ENCODE measurements at places on chromosomes 12 and 14.

- DNase-seq: no peak
Measured at GRCh38 chr12:4958697-4959375, 49.1 kb downstream of the KCNA1 start.

GRCh38 chr12:84912198-84913128 lies at the start of gene SLC6A15:
SLC6A15 (minus strand) TSS chr12:84912799; CDS start chr12:84892120, 20,679 bp downstream.
- DNase-seq: no peak

DNA sequence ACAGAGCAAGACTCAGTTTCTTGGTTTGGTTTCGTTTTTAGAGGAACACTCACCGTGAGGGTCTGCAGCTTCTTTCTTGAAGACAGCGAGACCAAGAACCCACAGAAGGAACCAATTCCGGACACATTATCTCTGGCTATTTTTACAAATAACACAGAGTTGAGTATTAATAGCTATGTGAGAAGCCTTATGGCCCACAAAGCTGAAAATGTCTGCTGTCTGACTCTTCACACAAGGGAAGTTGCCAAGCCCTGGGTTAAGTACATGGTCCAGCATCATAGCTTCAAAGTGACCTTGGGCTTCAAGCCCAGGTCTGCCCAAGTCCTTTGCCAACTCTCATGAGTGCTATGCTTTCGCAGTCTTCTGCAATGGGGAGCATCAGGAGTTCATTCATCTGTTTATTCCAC lies 2.6 kb upstream of the LGMN start:
- no peak for DNase-seq

GRCh38 chr12:58306266-58307000 lies 365.1 kb downstream of the ATP23 start:
- no peak for DNase-seq

DNA sequence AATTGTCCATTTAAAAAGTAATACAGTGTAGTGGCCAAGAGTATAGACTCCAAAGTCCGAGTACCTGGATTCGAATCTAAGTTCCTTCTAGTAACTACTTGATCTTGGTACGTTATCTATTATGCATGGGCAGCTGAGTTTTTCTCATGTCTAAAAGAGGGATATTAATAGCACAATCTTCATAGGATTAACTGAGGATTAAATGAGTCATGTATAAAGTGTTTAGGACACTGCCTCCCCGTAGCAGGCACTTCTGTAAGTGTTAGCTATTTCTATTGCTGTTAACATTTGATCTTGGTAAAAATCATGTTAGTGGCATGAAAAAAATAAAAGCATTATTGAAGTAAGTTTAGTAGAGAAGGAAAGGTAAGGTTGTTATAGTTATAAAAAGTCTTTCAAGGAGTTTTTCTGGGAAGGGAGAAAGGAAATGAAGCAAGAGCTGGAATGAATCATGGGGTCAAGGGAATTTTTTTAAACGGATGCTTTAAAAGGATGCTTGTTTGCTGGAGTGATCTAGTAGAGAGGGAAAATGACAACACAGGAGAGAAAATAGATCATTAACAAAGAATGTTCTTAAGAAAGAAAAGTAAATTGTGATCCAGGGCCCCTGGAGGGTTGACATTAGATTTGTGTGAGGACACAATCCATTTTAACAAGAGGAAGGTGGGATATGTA lies 502.2 kb upstream of the USP15 start:
- no peak for DNase-seq

GRCh38 chr14:91918186-91918883 lies 29.2 kb downstream of the FBLN5 start:
- DNase-seq: no peak

- no peak for DNase-seq
Measured at GRCh38 chr14:89813617-89814031, 140.9 kb downstream of the EFCAB11 start.

- peak; percentile 68 for DNase-seq
Measured at GRCh38 chr12:6532051-6532926, 2.0 kb upstream of the GAPDH start.

DNA sequence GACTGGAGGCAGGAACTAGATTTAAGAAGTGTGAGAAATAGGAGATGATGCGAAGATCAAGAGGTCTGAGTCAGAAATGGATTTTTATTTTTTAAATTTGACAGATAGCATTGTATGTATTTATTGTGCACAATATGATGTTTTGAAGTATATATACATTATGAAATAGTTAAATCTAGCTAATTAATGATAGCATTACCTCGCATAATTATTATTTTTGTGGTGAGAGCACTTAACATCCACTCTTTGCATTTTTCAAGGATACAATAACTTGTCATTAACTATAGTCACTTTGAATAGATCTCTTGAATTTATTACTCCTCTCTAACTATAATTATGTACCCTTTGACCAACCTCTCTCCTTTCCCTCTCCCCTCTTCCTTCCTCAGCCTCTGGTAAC lies 3.7 kb downstream of the SMOC1 start:
- no peak for DNase-seq

DNA sequence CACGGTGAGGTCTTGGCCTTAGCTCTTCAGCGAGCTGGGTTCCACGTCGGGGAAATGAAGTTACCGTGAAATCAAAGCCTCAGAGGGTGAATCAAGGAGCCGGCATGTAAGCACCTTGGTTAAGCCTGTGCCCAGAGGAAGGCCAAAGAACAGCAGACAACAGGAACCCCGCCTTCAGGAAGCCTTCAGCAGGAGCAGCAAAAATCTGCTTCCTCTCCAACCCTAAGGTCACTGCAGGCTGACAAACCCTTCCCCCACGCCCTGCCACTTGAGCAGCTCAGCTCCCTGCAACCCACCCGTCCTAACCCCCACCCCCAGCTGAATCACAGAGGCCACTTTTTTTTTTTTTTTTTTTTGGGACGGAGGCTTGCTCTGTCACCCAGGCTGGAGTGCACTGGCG lies 72.9 kb upstream of the LTA4H start:
- DNase-seq: no peak

DNA sequence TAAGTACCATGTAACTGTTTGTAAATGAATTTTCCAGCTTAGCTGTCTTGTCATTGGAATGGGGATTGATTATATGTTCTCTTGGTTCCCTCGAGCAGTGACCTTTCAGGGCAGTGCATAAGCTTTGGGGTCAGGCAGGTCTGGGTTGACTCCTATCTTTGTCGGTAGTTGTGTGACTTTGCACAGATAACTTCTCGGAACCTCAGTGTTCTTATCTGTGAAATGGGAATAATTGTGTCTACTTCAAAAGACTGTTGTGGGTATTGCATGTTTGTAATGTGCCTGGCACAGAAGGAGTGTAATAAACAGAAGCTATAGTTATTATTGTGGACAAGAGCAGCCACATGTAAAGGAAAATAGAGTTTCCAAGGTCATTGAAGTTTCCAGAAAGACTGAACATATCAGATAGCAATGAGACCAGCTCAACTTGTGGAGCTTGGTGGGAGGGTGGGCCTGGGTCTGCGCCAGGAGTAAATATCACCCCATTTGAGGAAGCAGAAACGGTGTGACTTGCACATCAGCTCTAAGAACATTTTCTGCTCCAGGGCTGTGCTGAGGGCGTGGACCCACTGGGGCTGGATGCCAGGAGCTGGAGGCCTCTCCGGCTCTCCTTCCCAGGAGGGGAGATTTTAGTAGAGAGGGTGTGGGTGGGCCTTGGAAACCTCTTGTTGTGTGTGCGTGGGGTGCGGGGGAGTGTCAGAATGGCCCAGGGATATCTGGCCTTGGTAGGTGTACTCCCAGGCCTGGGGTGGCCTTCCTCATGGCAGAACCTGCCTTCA lies 19.7 kb downstream of the FOS start:
- no peak for DNase-seq

GRCh38 chr12:132608231-132609171 lies 1.9 kb downstream of the LRCOL1 start:
- DNase-seq: no peak

DNA sequence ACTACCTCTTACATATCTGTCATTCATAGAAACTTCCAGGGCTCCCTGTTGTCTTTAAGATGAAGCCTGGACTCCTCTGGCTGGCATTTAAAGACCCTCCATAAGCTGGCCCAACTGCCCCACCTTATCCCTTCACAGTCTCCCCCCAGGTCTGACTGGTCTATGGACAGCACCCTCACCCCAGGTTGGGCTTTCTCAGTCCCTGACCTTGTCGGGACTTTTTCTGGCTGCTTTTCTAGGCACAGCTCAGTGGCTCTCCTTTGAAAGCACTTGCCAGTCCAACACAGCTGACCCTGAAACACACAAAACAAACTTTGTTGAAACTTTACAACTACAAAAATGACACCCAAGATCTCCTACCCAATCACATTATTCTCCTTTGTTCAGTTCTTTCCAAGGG lies 13.9 kb upstream of the MYH7 start:
- DNase-seq: no peak

- DNase-seq: no peak
Measured at GRCh38 chr14:77607741-77608302, 8.6 kb downstream of the SPTLC2 start.

- no peak for DNase-seq
Measured at GRCh38 chr14:54794796-54795195, 107.8 kb downstream of the GCH1 start.

GRCh38 chr12:82522762-82523161 lies 163.9 kb upstream of the TMTC2 start:
- DNase-seq: no peak

DNA sequence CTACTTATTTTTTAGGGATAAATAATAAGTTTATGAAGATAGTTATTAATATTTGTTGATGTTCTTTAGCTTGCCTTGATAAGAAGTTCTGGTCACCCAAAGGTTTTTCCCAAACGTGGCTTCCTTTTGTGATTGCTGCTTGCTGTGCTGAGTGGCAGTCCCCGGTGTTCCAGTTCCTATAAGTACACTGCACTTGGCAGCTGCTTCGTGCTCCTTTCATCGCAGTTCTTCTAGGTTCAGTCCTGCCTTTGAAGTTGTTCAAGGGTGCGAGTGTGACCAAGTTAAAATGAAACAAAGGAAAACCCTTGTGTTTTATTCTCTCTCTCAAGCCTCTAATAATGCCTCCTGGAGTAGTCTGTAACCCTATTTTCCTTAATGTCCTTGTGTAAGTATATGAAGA lies 128.5 kb upstream of the ATF1 start:
- DNase-seq: no peak

DNA sequence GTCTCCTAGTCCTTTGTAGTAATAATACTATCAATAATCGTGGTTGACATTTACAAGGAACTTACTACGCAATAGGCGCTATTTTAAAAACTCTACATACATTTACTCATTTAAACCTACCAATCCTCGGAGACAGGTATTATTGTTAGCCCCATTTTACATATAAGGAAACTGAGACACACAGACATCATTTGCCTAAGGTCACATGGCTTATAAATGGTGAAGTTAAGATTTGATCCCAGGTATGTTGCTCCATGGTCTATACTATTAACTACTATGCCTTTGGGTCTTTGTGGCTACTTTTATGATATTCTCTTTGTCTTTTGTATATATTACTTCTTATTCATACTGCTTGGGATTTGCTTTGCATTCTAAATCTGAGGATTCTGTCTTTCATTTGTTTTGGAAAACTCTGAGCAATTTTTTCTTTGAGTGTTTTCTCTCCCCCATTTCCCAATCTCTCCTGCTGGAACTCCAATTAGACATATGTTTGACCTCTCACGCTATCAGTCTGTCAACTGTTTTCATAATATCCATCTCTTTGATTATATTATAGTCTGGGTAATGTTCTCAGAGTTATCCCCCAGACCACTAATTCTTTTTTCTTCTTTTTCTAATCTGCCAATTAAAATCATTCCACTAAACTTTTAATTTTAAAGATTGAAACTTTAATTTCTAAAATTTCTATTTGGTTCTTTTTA lies 10.9 kb downstream of the NT5DC3 start:
- no peak for DNase-seq

DNA sequence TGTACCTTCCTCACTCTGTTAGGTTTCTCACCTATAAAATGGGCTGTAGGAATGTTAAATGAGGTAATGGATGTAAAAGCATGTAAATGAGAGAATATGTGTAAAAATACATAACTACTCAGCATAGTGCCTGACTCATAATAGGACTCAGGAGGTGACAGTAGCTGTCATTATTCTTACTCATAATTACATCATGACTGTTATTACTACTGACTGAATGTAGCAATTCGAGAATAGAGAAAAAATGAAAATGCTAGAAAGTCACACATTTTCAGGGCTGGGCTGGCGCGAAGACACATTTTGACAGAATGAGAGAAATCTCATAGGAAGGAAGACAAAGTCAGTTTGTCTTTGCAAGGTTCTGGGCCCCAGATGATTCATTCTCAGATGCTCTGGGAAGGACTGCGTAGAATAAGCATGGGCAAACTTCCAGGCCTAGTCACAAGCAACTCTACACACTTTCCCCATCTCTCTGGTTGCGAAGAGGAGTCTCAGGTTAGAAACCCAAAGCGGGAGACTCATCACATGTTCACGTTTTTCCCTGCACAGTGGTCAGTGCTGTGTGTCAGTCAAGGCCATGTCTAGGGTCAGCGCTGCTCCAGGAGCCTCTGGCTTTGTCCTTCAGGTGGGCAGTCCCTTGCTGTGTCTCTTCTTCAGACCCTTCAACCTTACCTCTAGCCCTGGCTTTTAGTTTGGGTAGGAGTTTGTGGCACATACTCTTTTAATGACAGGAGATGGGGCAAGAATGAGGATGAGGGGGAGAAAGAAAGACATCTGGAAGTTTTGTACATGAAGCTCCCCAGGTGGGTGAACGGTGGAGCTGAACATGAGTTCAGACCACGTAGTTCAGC lies 8.4 kb downstream of the GPRC5A start:
- no peak for DNase-seq

DNA sequence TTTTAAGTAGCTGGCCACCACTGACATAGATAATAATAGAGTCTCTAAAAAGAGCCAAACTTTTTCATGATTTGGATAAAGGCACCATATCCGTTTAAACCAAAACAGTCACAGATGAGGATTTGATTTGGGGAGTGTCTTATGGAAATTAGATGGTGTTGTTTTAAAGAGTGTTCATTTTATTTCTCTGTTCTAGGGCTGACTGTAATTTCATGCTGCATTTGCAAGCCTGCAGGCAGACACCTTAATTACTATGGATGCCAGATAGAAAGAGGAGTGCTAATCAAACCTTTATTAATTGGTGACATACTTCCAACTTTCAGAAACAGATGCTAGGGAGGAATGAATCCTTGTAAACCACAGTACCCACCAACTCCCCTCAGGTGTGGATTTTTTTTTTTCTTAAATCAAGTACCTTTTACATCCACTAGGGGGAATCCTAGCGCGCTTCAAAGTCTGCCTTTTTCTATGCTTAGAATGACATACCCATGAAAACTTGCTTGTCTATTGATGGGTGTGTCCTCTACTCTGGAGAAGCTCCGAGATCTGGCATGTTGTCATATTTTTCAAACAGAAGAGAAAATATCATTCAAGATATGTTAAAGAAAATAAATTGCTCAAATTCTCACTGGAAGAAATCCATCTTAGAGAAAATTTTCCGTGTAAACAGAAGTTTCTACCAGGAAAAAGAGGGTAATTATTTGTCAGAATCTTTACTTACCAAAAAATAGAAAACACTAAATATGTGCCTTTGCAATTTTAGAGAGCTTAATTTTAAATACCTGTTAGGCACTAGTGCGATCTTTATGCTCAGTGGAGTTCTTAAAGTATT lies 14.2 kb upstream of the PLXNC1 start:
- DNase-seq: no peak

DNA sequence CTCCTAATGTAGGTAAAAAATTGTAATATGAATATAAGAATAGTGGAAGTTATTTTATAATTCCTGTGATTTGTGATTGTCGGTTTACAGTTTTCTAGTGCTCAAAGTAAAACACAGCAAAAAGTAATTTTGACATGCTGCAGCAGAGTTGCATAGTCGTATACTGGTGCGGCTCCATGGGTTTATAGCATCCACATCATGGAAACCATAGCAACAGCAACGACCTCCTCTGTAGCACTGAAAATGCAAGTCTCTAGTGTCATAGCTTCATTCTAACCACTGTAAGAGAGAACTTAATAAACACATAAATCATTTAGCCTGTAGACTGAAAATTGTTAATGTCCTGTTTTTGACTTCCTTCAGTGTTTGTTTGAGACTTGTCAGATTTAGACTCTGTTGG lies 574.3 kb downstream of the KCNH5 start:
- no peak for DNase-seq

Measured in stimulated activated CD8-positive, alpha-beta memory T cell treated with anti-CD3 and anti-CD28 coated beads, Interleukin-4, amount 100 ng/mL, for 1 hour (primary cell).